SW 1271 (cell line): ENCODE measurements at places on chromosomes 5 and 9.
A peak's percentile ranks its signal among the peaks of the same experiment; 100 is the strongest.

DNA sequence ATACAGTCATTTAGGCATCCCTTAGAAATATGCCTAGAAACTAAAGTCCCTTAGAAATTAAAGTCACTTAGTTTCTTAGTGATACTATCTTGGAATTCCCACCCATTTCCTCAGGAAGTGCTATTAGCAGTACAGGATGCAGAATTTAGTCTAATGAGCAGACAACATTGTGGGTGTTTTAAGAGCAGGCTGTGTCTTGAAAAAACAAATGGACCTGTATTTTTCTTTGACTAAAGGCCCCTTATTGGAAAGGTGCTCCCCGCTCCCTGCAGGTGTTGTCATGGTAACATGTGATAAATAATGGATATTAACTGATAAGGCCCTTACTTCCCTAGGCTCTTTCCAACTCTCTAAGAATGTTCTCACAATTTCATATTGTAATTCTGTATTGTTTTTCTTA is 38.8 kb upstream of the STARD4 start:
- no peak for DNase-seq

DNA sequence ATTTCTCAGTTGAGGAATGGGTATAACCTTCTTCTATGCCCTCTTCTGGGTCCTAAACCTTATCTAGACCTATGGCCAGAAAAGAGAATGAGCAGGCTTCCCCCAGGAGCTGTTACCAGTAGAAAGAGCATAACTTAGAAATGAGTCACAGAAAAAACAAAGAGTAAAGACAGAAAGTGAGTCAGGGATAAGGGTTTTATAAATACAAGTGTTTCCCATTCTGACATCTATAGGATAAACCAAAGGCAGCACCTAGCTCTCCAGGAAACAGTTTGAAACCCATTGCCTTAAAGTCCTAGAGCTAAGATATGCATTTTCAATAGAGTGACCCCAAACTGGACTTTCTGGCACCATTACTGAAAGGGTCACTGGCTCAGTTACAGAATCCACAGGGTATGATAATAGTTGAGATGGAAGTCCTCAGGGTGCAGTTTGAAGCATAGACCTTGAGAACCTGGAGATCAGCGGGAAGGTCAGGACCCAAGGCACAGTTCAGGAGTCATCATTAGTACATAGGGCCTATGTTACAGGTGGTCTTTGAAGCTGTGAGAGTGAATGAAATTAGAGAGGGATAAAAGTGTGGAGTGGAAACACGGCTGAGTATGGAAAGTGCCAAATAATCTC is 42.7 kb upstream of the LIFR start:
- peak; percentile 96 for DNase-seq

- no peak for DNase-seq
Observed at GRCh38 chr9:1273859-1274258, 223.7 kb downstream of the DMRT2 start.

GRCh38 chr5:402615-403359 is 40.2 kb upstream of the EXOC3 start:
- DNase-seq, result no peak

GRCh38 chr9:5708414-5708813 is 79.5 kb downstream of the RIC1 start:
- DNase-seq, result no peak

DNA sequence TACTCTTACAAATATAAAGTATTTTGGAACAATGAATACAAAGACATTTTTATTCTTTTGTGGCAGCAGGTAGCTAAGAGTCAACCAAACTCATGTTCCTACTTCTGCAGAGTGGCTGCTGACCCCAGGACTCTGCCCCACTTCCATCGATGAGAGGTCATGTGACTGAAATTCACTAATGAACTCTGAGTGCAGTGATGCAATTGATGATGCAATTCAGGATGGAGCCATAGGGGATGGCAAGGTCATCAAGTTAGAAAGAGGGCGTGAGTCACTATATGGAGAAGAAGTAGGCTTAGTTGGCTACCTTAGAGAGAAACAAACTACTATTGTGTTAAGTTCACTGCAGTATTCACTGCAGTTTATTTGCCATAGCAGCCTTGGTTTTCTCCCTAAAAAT is 340.4 kb downstream of the CTNND2 start:
- no peak for DNase-seq

DNA sequence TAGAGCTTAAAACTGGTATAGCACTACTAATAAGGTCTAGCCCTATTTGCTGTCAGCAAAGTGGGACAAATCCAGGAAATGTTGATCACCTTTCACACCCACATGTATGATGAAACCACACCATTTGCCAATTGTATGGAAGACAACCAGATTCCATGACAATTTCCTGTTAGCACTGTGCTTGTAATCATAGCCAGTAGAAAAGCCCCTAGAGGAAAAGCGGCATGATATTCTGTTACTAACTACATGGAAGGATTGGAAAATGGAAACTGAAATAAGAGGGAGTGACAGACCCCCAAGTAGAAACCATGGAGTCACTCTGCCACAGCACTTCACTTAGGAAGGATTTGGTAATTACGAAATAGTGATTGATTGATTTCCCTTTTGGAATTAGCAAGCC is 923 bp downstream of the SPATA6L start:
- DNase-seq, result no peak

- no peak for DNase-seq
Observed at GRCh38 chr9:35789541-35789940, 1.9 kb upstream of the NPR2 start.

DNA sequence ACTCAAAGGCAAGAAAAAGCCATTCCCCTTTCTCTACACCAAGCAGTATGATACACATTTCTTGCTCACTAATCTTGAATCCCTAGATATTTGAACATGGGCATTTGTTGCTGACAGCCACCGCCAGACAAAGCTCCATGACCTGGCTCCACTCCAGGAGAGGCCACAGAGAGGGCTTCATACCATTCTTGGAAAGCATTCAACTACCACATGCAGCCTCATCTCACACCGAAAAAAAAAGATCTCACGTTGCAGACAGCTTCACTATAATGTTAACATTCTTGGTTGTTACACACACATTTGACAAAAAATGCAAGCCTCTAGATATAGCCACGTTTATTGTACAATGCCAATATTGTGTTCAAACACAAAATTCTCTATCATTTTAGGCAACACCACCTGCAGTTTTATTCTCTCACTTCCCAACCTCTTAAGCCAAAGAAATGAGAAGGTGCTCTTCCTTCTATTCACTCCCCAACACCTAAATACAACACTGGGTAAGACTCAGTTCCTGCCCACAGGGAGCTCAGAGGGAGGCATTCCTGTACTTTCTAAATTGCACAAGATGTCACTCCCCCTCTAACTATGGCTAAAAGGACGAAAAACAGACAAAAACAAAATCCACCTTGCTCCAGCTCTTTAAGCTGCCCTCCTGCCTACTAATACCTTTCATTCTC is 222.4 kb downstream of the TSSK1B start:
- DNase-seq, result no peak

DNA sequence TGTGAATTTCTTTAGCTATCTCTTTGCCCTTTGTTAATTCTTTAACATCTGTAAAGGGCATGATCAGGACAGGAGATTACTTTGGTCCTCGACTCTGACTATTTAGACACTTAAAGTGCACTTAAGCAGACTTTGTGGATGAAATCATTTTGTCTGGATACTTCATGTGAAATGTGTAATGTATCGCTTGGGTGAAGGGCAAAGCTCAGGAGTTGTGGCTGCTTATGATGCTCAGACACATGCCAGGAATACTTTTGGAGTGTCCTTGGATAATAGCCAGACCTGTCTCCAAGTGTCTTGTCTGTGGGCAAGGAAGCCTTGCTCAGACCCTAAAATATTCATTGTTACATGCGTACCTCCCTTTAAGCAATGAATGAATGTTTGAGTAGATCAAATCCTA is 87.8 kb downstream of the RAI14 start:
- DNase-seq, result no peak

DNA sequence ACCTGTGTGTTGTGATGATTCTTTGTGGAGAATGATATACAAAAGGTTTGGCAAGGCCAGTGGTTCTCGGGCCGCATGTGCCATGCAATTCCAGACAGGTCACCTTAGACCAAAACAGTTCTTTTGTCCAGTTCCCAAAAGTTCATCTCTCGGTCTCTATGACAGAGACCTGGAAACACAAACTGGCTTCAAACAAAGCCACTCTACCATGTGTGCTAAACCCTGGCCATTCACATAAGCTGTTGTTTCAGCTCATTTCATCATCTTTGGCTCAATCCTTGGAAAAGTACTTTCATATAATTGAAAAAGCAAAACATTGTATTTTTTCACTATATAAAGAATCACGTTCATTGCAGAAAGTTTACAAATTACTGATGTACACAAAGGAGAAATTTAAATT is 210.5 kb upstream of the SEMA6A start:
- no peak for DNase-seq

DNA sequence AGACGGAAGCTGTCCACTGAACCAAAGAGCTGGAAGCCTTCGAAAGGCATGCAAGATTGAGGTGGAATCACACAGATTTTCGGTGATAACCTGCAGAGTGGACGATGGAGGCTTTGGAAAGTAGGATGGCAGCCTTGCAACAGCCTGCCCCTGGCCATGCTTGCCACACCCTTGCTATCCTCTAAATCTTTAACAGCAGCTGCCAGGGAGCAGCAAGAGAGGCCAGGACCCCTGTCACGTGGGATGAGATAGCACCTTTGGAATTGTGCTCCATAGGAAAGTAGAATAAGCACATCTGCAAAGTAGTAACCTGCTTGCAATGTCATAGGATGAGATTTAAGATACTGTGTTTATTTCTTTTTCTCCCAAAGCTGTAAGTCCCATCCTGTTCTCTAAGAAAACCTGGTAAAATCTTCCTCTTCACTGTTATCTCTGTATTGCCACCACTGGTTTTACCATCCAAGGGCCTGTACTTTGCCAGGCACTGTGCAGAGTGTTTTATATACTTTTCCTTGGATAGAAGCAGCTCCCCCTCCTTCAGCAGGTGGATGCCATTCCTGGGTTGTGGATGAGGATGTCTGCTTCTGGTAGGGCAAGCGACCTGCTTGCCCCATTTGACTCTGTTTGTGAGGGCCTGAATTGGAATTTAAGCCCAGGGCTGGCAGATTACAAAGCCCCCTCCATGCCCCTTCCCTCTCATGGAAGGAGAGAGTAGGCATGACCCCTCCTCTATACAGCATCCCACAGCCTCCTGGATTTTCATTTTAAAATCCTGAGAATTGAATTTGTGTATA is 10.1 kb downstream of the TRIO start:
- no peak for DNase-seq

DNA sequence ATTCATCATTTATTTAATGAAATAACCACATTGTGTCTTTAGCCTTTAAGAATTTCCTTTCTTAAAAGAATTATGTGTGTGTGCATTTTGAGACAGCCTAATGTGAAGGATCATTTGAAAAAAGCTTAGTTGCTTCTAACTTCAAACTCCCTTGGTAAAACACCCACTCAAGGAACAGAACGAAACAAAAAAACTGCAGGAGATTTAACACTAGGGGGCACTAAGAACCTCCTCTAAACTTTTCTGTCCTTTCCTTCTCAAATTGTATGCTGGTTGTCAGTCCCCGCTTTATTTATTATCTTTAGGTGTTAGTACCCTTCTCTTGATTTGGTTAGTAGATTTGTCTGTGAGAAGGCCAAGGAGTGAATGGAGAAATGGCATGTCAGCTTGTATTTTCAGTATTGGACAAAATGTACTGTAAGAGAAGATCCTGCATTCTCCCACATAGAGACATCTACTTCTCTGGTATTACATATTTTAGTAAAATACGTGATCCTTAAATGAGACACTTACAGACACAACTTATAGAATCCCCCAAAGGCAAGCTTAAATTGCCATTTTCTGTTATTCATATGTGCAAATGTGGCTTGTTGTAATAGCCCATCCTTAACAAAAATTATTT is 229.7 kb downstream of the MRPS30 start:
- DNase-seq, result peak; percentile 3

DNA sequence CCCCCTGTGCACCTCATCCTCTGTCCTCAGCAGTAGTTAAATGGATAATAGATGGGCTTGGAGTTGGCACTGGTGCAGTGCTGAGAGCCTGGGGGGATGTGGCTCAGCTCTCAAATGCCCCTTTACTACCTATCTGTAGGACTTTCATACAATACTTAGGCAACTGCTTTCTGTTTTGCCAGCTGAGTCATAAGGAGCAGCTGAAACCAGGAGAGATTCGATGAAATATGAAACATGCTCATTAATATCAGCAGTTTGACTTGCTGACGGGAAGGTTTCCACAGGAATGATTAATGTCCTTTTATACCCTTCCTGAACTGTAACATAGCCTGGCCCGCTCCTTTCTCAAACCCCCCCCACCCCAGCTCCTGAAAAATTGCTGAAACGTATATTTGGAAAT is 142.6 kb downstream of the SAXO1 start:
- DNase-seq, result no peak

DNA sequence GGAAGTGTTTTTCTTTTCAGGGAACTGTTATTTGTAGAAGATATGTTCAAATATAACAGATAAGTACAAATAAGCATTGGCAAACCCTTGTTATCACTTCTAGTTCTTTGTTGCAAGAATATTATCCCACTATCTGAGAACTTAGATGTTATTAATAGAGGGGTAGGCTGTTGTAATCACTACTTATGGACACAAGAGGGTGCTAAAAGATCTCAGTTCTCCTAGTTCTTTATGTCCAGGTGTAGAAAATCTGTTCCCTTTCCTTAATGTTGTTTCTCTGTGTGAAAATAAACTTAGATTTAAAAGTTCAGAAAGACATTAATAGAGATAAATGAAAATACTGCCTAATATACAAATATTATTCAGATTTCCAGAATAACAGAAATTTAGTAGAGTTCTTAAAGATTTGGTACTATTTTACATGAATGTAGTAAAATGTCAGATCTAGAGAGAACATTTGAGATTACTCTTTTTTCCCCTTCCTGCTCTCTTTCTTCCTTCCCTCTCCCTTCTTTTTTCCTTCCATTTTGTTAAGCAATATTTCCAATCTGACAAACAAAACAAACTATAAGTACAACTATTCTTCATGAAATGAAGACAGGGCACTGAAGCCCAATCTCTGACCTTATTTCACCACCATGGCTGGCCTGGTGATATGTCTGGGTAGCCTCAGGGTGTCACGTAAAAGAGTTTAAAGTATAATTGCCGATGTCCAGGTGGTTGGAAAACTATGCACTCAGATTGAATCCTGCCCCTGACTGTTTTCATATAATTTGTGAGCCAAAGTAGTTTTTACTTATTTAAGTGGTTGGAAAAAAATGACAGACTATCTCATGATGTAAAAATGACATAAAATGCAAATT is 43.6 kb upstream of the C5orf46 start:
- peak; percentile 85 for DNase-seq

DNA sequence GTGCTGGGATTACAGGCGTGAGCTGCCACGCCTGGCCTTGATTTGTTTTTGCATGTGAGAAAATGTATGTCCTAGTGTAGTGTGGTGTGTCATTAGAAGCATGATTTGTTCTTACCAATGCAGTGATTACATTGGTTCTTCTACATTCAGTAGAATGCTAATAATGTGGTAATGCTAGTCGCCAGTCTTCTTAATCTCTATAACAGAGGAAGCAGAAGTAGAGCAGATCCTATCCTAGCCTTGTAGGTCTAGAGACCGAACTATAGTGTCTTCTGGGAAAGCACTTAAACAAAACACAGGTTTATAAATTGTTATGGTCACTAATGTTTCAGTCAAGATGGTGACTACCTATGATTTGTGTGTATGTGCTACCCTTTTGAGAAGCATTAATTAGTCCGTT is 197.5 kb upstream of the DMRT1 start:
- DNase-seq, result no peak

GRCh38 chr5:140147460-140147859 is 21.7 kb downstream of the IGIP start:
- DNase-seq, result no peak

- no peak for DNase-seq
Observed at GRCh38 chr5:73623901-73624404, 2.0 kb upstream of the ARHGEF28 start.

- DNase-seq, result no peak
Observed at GRCh38 chr5:11642438-11642837, 261.8 kb downstream of the CTNND2 start.

- no peak for DNase-seq
Observed at GRCh38 chr5:136194576-136194975, 1.6 kb upstream of the SMIM32 start.
